GDM1 (cell line): ENCODE measurements at places on chromosomes 13 and 19.
A peak's percentile ranks its signal among the peaks of the same experiment; 100 is the strongest.

- no peak for DNase-seq
Measured at GRCh38 chr13:99736541-99736940, 235.0 kb downstream of the ZIC5 start.

GRCh38 chr13:22402682-22403081 lies 731.8 kb downstream of the FGF9 start:
- DNase-seq = no peak

GRCh38 chr13:92802776-92803175 lies 423.8 kb upstream of the GPC6 start:
- no peak for DNase-seq

DNA sequence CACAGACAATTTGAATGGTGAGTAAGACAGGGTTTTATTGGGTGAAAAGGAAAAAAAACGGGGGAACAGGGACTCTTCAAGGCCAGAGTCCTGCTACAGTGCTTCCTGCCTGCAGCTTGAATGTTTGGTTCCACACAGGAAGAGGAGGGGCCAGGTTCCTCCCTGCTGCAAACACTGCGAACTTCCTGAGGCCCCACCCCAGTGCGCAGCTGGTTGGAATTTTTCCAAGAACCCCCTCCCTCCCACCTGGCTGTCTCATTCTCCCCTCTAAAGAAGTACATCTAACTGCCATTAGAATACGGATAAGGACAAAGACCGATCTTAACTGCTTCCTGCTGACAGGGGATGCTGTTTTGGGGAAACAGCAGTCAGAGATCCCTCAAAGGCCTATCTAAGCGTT lies 184.9 kb downstream of the GGACT start:
- DNase-seq = no peak

DNA sequence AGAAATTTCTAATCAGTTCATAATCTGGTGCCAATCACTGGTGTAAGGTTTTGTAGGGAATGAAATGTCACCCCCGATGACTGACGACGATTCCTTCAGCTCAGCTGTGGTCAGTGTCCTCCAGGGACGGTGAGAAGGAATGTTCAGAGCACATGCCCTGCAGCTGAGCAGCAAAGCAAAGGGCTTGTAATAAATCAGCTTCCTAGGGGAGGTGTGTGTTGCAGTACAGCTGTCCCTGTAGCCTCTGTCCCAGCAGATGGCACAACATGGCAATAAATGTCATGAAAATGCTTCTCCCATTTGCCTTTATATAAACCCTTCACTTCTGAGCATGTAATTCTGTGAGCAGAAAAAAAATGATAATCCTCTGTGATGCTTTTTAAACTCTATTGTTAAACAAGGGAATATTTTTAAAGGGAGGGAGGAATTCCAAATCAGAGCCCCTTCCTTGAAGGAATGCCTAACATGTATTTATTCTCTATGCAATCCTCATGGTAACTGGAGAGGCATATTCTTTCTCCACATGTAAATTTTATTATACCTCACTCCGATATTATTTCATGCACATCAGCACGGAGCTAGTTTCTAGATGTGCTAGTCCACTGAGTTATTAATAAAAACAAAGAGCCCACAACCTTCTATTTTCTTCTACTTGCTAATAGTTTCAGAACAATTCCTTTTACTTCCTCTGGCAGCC lies 102.5 kb downstream of the FAM216B start:
- peak; percentile 46 for DNase-seq

DNA sequence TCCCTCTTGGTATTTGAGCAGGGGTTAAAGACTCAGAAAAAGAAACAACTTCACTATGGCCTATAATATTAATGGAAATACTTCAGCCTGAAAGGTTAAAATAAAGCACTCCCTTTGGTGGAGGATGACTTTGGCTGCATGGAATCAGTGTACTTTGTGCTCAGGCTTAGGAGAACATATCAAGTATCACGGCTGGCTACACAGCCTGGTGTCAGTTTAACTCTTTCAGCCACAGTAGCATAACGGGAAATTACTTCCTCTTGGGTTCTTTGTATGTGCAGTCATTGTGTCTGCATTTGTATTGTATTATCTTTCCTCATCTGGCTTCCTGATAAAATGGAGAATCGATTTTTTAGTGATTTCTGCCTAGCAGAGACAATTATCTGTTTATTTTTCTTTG lies 239.0 kb downstream of the GGACT start:
- DNase-seq = no peak

DNA sequence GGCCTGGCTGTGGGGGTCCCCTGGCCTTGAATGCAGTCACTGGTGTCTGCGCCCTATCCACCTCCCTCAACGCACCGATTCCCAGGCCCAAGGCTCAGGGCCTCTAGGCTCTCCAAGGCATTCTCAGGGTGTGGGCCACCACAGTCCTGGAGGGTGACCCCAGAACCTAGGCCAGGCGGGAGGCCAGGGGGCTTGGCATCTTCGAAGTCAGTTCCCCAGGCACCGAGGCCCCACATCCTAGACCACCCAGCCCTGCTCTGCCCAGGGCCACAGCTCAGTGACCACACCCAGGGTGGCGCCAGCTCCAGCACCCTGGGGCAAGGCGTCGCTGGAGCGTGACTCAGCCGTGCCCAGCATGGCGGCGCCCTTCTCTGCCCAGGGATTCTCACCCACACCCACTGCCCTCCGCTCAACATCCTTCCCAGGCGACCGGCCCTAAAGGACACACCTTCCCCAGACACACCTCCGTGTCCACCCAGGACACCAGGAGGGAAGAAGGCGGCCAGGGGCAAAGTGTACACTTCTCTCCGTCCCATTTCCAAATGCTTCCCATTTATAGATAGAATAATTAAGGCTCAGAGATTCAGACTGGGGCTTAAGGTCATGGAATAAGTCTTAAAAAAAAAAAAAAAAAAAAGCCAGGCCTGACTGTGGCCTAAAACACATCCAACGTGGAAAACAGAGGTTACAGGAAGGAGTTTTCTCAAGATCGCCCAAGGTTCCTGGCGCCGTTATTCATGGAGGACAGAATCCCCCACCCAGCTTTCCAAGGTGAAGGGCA lies 36.4 kb upstream of the NANOS3 start:
- DNase-seq = no peak

- DNase-seq = no peak
Measured at GRCh38 chr19:686589-687297, 8.5 kb downstream of the PRSS57 start.

DNA sequence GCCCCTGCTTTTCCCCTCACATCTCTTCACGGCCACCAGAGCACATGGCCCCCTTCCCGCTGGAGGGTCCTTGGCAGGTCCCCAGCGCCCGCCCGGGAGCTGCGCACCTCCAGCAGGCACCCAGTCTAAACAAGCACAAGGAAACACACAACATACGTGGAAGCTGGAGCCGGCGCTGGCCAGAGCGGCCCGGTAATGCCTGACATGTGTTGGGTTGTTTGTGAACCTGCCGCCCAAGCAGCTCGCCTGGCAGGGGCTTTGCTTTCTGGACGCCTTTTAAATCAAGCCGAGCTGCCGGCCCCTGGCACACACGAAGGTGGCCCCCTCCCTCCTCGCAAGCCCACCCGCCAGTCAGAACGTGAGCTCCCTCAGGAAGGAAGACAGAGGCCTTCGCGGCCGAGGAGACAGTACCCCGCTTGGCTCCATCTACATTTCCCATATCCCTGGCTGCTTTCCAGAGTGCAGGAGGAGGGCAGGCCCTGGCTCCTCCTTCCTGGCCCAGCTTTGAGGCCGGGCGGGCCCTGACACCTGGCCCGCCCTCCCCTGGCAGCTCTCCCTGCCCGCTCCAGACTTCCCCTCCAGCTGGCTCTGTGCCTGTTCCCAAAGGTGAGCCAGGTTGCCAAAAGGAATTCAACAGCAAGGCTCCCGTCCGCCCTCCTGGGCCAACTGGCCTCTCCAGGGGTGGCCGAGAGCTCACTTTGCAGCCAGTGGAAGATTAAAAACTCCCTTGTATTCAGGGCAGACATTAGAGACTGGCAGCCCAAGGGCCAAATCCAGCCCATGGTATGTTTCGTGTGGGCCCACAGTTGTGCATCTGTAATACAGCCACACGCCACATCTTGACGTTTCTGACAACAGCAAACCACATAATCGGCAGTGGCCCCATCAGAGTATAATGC lies 28.7 kb downstream of the COMP start:
- no peak for DNase-seq

DNA sequence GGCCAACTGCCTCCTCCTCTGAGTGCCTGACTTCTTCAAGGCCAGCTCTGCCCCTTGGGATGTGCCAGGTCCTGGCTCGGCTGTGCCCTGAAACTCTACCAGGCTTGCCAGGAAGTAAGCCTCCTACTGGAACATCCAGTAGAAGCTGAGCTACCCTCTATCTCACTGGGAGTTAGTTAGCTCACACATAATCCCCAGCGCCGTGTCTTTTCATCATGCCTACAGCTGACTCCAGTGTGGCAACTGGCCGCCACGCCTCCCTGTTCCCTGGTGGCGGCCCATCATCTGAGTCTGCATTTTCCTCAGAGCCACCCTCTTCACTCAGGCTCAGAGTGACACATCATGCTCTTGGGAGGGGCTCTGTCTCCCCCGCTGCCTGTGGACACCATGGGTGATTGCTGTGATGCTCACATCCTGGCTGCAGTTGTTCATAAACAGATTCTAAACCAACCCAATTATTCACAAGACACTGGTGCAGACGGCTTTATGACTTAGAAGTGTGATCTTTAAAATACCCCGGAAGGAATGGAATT lies 131.9 kb upstream of the IRS2 start:
- no peak for DNase-seq

GRCh38 chr19:46513461-46514236 lies 18.0 kb upstream of the PNMA8B start:
- peak; percentile 33 for DNase-seq

GRCh38 chr19:15072930-15073647 lies 8.9 kb upstream of the OR1I1 start:
- DNase-seq = no peak

- no peak for DNase-seq
Measured at GRCh38 chr13:41019578-41020347, 647 bp upstream of the ELF1 start.

DNA sequence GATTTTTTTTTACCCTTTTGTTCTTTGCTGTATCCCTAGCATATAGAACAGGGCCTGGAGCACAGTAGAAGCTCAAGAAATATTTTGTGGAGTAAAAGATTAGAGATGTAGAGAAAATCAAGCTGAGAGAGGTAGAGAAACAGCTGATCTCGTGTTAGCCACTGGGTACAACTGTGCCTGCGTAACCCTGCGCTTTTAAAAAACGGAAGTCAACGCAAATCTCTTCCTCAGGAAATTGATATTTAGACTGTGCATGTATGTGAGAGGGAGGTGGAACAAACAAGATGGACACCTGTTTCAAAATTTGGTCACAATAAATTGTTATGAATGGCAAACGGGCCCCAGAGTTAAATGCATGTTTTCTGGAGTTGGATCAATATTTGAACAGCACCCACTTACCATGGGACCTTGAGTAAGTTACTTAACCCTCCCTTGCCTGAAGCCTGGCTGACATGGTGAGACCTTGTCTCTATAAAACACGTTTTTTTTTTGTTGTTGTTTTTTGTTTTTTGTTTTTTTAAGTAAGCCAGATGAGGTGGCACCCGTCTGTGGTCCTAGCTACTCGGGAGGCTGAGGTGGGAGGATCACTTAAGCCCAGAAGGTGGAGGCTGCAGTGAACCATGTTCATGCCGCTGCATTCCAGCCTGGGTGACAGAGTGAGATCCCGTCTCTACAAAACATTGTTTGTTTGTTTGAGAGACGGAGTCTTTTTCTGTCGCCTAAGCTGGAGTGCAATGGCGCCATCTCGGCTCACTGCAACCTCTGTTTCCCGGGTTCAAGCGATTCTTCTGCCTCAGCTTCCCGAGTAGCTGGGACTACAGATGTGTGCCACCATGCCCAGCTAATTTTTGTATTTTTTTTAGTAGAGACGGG lies 3.3 kb upstream of the EPOR start:
- no peak for DNase-seq

DNA sequence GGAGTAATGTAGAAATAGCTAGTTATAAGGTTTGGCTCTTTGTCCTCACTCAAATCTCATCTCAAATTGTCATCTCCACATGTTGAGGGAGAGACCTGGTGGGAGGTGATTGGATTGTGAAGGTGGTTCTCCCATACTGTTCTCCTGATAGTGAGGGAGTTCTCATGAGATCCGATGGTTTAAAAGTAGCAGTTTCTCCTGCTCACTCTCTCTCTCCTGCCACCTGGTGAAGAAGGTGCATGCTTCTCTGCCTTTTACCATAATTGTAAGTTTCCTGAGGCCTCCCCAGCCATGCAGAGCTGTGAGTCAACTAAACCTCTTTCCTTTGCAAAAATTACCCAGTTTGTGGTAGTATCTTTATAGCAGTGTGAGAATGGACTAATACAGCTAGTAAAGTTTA lies 849.4 kb downstream of the DACH1 start:
- no peak for DNase-seq

GRCh38 chr19:46773018-46773399 lies 15.4 kb downstream of the SLC1A5 start:
- DNase-seq = no peak

DNA sequence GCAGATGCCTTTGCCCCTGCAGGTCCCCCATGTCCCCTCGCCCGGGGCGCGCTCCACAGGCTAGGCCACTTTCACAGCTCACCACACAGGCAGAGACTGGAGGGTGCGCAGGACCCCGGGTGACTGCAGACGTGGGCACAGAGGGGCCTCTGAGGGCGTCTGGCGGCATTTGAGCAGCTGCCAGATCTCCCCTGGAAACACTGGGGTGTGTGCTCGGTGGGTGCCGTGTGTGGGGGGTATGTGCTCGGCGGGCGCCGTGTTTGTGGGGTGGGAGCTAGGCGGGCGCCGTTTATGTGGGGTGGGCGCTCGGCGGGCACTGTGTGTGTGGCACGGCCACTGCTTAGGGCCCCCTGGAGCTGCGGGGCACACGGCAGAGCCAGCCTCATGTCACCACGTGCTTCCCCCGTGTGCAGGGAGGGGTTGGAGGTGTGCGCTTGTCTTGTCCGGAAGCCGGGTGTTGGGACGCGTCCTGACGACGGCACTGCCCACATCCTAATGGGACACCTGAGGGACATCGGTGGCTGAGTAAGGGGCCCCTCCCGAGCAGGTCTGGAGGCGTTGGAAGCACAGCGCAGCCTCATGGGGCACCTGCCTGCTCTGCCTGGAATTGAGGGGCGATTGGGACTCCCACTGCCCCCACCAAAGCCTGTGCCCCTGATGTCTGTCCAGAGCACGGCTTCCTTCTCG lies 16.7 kb downstream of the CSNK1G2 start:
- no peak for DNase-seq

- DNase-seq = no peak
Measured at GRCh38 chr13:31986676-31987470, 44.7 kb upstream of the FRY start.

- DNase-seq = no peak
Measured at GRCh38 chr13:50509771-50510441, 333.6 kb downstream of the DLEU7 start.

DNA sequence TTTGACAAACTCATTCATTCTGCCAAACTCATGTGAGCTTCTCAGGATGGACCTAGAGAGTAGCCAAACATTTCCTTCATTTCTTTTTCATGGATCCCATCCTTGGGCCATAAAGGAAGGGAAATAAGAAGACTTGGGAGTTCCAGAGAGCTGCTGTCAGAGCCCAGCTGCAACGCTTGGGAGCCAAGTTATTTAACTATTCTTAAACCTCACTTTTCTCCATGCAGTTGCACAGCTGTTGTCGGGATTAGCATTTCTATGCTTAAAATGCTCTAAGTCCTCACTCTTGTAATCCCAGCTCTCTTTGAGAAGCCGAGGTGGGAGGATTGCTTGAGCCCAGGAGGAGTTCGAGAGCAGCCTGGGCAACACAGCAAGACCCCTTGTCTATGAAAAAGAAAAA lies 11.7 kb upstream of the CASP14 start:
- no peak for DNase-seq
